OCI-M1 (cell line): ENCODE measurements at places on chromosomes 16 and 17.

GRCh38 chr16:48101069-48101674, 54.6 kb downstream of the ABCC12 start:
- no peak for DNase-seq

DNA sequence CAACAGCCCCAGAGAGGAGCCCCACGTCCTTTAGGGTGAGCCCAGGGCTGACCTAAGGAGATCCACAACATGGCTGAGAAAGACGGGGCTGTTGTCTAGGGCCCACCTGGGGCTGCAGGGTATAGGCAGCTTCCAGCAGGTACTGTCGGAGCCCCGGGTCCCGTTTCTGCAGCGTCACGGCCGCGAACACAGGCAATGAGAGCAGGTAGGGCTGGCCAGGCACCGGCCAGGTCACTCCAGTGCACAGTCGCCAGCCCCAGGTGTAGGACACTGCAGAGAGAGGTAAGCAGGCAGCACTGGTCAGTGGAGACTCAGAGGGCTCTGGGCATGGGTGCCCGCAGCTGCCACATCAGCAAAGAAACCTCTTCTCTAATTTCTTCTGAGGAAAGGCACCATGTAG, 115.2 kb downstream of the LITAF start:
- DNase-seq = no peak

DNA sequence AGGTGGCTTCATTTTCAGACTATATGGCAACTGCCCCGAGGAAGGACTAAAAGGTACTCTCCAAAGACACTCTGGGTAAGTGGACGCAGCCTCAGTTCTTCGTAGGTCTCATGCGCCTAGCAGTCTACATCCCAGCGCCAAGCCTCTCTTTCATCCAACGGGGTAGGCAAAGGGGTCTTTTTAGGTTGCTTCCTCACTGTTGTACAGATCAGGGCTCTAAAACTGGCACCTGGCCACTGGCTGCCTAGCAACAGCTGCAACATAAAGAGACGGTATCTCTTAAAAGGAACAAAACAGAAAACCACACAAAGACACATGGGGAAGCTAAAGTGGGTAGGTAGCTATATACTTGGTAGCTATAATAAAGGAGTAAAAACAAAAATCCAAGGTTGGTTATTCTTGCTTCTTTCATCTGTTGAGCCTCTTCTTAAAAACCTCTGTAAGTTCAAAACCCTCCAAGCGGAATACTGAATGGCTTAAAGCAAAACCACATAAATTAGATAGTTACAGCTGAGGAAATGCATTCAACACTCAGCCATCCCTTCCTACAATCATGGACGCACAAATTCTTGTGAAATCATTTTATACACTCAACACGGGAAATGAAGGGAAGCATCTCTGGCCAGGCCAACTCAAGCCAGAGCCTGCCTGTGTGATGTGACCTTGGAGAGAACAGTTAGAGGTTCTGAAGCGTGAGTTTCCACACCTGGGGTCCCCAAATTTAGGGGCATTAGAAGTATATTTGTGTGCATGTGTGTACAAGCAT, 22.7 kb downstream of the CYTH1 start:
- peak; percentile 83 for DNase-seq

DNA sequence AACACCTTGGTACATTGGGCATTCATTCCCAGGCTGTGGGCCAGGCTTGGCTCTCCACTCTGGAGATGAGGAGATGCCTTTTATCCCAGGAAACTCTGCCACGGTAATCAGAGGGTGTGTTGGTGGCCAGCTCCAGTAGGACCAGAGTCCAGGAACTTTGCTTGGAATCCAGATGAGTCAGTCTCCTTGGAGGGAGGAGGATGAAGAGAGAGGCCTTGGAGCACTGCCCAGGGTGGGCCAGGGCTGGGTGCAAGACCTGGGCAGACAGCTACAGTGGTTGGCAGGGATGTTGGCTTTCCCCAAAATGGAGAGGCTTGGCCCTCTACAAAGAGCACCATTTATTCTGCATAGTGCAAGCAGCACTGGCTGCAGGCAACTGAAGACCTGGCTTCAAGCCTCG, 209.0 kb downstream of the RGS9 start:
- no peak for DNase-seq

DNA sequence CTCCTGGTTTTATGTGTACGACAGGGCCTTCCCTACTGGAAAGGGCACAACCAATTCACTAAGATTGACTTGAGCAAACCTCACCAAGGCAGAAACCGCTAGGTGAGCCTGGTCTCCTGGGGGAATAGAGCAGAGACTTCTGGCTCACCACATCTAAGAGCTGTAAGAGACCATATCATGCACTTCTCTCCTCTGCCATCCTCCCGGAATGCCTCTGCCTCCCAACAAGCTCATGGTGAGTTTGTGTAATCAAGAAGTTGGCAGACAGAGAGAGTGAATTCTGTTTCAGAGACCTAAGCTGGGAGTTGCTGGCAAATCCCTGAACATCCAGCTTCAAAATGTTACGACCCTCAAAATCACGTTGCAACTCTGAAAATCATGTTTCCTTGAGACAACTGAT, 154.8 kb downstream of the SLC39A11 start:
- no peak for DNase-seq
